ENCODE measurements at places on chromosomes 1 and 21. TPM values are rescaled to one million over a fixed set of nuclear protein-coding genes. Genes with fewer than 3 reads are reported as not detected.

Gene MROH7
- not detected for total RNA-seq

Gene TAF12
- total RNA-seq = 44.0 TPM

Gene COL11A1
- 0.10 TPM for total RNA-seq

Gene RBM8A
- 199 TPM for total RNA-seq

Gene ERICH3
- total RNA-seq = not detected

Gene PLCH2
- total RNA-seq = 0.10 TPM

Gene FRRS1
- total RNA-seq = 4.0 TPM

Gene CLDN14
- total RNA-seq = not detected

Gene HCN3
- 0.84 TPM for total RNA-seq

Gene SLC19A1
- total RNA-seq = 32.6 TPM

Data from HT1080 (cell line).